ENCODE measurements at places on chromosomes 12 and 14. TPM values are rescaled to one million over a fixed set of nuclear protein-coding genes. Genes with fewer than 3 reads are reported as not detected.

GRCh38 chr14:101512376-101512695 lies 49.0 kb upstream of the DIO3 start:
- no peak for DNase-seq

- DNase-seq, result no peak
Measured at GRCh38 chr12:123062681-123063486, 82.4 kb downstream of the ARL6IP4 start.

GRCh38 chr12:32583534-32583933 lies 95.6 kb upstream of the DNM1L start:
- DNase-seq, result no peak

DNA sequence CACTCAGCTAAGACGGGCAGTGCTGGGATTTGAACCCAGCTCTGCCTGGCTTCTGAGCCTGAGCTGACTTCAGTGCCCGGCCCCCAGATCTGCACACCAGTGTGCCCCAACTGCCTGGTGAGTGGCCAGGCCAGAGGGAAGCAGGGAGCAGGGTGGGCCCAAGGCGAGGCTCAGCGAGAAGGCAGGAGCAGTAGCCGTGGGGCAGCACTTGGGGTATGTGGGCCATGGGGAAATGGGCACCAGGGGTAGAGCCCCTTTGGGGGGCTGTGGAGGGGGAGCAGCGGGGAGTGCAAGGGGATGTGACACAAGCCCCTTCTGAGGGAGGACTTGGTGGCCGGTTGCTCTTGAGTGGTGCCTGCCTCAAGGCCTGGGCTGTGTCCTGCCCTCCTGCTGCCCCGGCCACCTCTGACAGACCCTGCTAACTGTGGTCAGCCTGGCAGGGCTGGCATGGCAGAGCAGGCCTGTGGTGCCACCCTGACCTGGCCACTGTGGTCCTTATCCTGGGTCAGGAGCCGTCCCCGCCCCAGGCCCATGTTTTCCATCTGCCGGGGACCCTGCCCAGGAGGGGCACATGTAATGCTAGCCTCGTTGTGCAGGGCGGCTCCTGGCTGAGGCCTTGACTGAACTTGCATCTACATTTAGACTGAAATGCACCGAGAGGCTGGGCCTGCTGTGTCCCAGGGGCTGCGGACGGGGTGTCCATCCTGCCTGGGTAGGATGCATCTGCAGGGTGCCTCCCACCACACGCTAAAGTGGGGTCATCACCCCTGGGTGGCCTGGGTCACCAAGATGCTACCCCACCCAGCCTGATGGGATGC lies 90.5 kb downstream of the KIF26A start:
- DNase-seq, result no peak

- no peak for DNase-seq
Measured at GRCh38 chr12:262817-263216, at the start of gene SLC6A13. SLC6A13 (minus strand) TSS chr12:262836; CDS start chr12:260052, 2,784 bp downstream.

GRCh38 chr14:102525219-102525928 lies 15.8 kb upstream of the ANKRD9 start:
- no peak for DNase-seq

- no peak for DNase-seq
Measured at GRCh38 chr14:61547186-61548069, 147.9 kb upstream of the HIF1A start.

GRCh38 chr14:103723748-103724081 lies 8.1 kb downstream of the ZFYVE21 start:
- DNase-seq, result no peak

DNA sequence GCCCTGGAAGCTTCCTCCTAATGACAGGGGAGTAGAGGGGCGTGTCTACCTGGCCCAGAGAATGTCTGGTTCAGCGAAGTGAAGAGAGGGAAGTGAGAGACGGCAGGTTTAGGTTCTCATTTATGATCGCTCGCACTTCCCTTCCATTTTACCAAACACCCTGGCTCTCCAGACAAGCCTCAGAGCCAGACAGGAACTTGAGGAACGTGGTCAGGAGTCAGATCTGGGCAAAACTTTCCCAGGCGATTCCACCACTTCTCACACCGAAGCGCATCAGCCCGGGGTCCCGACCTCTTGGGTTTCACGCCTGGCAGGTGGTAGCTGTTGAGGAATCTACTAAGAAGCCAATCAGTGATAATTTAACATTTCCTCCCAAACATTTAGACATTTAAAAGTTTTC lies 21.3 kb downstream of the ACTN1 start:
- no peak for DNase-seq

GRCh38 chr12:30694412-30695198 lies 1.1 kb downstream of the IPO8 start:
- DNase-seq, result peak; percentile 67

- DNase-seq, result no peak
Measured at GRCh38 chr12:122452701-122453285, 30.3 kb upstream of the CLIP1 start.

DNA sequence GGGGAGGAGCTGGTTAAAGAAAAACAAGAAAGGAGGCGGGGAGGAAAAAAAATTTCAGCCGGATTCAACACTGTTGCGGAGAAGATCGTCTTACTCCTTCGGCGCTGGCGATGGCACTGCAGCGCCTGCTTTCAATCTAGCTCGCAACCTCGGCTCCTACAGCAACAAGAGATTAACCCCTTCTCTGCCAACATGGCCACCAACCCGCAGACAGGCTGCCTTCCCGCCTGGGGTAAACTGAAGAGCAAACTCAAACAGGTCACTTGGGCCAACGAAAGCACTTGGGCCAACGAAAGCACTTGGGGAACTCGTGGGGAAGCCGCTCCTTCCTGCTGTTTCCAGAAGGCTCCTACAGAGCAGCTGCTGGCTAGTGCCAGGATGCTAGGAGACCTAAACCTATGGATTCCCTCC lies 73.7 kb downstream of the CIT start:
- peak; percentile 80 for DNase-seq

DNA sequence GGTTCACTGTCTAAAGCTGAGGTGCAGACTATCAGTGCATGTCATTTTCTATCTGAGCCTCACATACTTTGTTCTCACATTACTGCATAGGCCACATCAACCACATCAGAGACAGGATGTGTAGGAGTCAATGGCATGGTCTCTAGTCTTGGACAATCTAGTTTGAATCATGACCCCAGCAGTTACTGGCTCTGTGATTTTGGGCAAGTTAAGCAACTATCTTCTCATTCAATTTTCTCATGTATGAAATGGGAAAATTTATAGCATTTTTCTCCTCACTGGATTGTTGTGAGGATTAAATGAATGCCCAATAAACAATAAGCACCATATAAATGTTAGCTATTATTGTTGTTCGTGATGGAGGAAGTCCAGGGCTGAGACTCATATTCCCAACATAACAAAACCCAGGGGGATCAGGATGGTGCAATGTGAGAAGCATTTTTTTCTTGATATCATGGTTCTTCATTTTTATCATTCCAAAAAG lies 432.6 kb downstream of the LRIG3 start:
- DNase-seq, result no peak

DNA sequence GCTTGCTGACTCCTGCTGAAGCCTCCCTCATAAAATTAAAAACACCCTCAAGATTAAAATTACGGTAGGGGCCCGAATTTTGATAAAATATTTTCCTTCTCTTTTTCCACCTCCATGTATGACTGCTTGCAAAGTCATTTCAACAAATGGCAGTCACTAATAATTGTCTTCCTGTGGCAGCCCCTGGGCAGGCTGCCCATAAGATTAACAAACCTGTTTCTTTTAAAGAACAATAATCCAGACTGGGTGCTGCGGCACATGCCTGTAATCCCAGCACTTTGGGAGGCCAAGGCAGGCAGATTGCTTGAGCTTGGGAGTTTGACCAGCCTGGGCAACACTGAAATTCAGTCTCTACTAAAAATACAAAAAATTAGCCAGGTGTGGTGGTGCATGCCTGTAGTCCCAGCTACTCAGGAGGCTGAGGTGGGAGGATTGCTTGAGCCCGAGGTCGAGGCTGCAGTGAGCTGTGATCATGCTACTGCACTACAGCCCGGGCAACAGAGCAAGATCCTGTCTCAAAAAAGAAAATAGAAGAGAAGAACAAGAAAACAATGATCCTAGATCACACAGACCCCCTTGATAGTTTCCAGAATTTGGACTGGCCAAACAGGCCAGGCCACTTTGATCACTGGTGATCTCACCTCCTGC lies 8.7 kb downstream of the SAV1 start:
- no peak for DNase-seq

- DNase-seq, result no peak
Measured at GRCh38 chr12:3204730-3205531, 127.8 kb downstream of the TSPAN9 start.

DNA sequence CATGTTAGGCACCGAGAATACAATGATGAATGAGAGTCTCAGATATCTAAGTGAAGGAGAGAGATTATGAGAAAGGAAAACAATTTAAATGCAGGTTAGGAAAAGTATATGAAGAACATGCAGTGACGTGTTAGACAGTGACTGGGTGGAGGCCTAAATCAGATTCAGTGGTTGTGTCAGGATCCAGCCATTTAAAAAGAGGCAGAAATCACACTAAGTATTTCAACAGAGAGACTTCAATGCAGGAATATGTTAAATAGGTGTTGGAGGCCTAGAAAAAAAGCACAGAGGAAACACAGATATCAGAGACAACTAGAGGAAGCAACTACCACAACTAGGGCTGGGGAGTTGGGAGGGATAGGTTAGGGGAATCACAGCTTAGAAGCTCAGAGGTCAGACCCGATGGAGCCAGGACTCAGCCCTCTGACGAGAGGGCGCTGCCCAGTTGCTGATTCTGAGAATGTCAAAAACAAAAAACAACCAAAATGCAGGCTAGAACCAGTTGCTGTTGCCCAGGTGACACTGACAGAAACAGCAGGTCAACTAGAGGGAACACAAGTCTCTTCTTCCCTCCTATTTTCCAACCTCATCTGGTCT lies 3.0 kb upstream of the GARIN2 start:
- DNase-seq, result no peak

DNA sequence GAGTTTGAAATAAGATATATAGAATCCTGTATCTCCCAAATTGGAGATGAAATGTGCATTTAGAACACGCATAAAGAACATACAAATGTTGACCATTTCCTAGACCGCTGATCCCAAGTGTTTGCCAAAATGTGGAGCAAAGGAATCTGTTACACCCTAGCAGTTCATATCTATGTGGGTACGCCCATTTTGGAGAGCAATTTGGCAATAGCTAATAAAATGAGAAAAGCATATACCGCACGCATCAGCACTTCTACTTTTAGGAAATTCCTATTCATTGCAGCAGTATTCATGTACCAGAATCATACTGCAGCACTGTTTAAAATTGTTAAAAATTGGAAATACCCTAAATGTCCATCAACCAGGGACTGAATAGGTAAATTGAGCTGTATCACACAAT lies 937.8 kb downstream of the BCL11B start:
- DNase-seq, result no peak

Gene SYCP3
- total RNA-seq, result 0.31 TPM

Gene AQP6
- total RNA-seq, result 0.09 TPM

Gene RARG
- total RNA-seq, result 43.7 TPM

Gene SERPINA5
- total RNA-seq, result 1.2 TPM

Gene IAPP
- not detected for total RNA-seq

Gene SIVA1
- total RNA-seq, result 128 TPM

Gene ESYT1
- total RNA-seq, result 112 TPM

Gene CLEC4C
- 0.26 TPM for total RNA-seq

Gene PCNX1
- 48.6 TPM for total RNA-seq

Gene TPH2
- total RNA-seq, result 0.66 TPM
